ENCODE measurements at places on chromosomes 6 and 20.

DNA sequence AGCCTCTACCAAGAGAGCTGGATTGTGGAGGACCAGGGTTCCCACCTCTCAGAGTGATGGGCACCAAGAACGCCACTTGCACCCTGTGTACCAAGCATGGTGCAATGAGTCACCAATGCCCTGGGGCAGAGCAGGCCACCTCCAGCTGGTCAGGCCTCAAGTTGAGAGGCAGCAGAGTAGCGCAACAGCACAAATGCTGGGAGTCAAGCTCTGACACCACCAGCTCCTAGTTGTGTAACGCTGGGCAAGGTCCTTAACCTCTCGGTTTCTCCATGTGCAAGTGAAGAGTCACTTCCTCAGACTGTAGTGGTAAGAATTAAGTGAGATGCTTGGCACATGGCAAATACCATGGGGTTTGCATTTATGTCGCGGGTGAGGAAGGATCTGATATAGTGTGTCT is 25.6 kb downstream of the GFOD1 start:
- no peak for DNase-seq

DNA sequence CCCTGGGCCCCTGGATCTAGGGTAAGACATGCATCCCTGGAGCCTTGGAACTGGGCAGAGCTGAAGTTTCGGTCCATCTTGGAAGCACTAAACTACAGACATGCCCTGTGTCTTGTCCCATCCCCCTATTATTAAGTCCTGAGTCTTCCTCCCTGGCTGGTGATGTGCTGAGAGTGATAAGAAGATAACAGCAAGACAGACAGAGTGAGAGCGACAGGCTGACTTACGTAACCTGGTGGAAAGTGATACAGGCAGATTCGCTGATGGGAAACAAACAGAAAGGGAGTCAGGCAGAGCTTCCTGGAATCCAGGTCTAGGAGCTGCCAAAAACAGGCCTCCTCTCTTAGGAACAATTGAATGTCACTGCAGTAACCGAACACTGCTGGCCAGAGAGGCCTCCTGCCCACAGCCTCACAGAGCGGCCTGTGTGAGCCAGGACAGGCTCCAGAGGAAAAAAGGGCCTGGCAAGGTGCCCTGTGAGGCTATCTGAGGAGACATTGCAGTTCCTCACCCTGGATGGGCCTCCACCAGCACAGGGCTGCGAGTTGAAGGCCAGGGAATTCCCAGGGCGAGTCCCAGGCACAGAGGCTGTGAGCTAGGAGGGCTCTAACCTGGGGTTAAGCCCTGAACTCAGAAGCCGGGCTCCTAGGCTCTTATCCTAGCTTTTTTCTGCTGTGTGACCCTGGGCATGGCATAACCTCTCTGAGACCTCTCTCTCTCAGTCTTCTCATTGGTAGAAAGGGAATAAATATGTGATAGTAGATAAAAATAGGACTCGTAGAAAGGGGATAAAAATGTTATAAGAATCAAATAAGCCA is 34.2 kb upstream of the B4GALT5 start:
- DNase-seq, result no peak

DNA sequence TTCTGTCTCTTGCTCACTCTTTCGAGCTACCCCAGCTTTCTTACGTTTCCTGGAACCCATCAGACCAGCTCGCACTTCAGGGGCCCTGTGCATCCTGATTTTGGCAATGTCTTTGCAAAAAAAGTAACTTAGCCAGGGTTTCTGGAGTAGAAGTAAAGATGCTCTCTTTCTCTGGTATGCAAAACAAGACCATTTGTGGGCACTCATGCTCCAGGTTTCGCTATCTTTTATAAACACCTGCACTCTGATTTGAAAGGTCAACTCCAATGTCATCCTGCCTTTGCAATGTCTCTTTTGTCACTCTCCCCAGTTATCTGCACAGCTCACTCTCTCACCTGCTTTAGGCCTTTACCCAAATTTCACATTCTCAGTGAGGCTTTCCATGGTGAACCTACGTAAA is 869.1 kb downstream of the QKI start:
- DNase-seq, result no peak

DNA sequence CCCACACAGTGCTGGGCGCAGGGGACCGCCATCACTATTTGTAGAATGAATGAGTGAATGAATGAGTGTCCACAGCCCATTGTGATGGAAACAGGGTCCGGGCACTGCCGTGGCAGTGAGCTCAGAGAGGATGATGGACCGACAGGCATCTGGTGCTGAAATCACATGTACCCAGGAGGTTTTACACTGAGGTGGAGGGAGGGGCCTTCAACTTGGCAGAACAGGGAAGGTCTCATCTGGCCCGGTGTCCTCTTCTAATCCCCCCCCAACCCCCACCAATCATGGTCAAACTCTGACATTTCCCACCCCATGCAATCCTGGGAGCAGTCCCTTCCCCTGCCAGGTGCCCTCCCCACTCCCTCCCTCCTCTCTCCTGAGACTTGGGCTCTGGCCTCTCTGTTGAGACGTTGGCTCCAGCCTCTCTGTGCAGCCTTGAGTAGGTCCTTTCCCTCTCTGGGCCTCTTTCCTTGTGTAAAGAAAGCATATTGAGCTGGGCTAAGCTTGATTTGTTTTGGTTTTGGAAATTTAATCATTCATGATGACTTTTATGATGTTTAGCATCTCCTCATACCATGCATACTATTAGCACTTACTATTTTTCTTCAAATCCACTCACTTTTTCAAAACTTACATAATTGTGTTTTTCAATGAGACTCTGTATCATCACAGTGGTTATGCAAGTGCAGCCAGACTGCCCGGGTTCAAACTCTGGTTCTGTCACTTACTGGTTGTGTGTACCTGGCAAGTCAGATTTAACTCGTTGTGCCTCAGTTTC is 10.8 kb downstream of the KIAA1755 start:
- no peak for DNase-seq

DNA sequence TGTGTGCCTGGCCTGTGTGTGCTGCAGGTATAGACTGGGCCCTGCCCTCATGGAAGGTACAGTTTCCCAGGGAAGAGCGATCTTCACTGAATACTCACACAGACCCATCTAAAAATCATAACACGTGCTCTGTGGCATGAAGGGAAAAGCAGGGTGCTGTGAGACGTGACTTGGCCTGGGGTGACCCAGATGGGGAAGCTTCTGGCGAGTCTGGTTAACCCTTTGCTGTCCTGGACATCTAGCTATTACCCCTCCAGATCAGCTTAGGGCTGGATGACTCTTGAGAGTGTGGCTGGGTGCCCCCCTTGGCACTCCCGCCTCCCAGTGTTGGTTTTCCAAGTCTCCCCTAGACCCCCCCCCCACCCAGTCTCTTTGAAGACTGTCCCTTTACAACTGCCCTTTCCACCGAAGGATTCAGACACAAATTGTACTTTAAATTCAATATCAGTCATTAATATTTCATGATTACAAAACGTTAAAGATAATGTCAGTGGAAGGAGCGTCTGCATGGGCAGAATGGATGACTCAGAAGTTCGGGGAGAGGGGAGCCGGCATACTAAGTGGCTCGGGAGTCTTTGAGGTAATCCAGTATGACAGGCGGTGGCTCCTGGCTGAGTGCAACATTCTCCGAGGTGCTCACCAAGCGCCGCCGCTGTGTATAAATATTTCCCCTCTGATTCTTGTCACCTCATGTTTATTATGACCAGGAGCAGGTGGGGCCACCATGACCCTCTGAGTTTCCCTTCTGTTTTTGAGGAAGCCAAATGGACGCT is 77.3 kb downstream of the CD40 start:
- DNase-seq, result no peak

- no peak for DNase-seq
Measured at GRCh38 chr6:10362300-10362699, 52.6 kb downstream of the TFAP2A start.

DNA sequence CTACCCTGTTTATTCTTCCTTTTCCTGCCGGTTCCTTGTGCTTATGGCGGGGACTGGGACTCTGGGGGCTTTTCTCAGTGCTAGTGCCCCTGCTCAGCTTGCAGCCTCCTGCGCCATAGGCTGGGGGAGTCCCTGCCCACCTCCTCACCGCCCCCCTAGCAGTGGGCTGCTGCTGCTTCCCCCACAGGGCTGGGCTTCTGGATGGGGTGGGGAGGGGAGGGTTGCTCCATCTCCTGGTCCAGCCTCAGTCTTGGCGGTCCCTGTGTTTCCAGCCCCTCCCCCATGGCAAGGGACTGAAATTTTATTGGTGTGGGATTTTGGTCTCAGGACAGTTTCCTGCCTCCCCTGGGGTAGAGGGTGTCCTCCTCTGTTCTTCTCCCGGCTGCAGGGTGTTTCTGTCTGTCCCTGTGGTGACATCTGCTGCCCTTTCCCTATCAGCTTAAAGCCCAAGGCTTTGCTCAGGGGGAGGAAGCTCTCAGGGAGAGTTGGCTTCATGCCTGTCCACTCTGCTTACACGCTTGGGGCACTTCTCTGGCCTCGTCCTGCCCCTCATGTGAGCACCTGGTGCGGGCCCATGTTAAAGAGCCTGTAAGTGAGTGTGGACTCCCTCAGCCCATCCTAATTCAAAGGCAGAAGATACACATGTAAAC is 100.6 kb downstream of the HIVEP1 start:
- DNase-seq, result no peak

DNA sequence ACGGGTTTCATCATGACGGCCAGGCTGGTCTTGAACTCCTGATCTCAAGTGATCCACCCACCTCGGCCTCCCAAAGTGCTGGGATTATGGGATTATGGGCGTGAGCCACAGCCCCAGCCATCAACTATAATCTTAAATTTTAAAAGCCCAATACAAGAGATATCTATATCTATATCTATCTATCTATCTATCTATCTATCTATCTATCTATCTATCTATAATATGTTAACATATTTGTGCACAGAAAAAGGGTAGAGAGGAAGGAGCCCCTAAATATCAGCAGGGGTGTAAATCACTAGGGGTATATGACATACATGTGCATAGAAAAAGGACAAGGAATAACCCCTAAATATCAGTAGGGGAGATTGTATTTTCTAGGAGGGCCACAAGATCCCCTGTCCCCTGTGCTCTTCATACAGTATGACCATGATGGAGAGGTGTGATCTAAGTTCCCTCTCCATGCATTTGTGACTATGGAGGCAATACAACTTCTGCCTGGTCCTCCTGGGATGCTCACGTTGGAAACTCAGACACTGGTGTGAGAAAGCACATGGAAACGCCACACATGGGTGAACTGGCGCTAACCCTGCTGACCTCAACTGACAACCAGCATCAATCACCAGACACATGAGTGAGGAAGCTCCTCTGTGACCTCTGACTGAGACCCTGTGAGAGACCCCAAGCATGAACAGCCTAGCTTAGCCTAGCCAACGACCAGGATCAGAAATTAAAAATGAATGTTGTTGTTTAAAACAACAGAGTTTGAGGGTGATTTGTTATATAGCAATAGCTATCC is 1.2 kb upstream of the SPATS1 start:
- no peak for DNase-seq

DNA sequence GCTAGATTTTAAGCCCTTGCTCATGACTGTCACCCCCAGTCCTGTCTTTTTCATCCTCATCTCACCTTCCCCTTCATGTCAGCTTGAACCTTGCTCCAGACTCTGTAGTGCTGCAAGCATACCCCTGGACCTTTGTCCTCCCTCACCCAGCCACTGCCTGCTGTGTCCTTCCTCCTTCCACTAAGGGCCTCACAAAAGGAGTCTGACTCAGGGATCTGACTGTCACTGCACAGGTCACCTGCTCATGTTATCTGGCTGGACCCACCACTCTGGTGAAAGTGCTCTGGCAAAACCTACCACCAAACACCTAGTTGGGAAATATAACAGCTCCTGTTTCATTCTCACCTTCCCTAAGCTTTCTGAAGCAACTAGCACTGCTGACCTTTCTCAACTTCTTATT is 151.4 kb downstream of the INSM1 start:
- no peak for DNase-seq

DNA sequence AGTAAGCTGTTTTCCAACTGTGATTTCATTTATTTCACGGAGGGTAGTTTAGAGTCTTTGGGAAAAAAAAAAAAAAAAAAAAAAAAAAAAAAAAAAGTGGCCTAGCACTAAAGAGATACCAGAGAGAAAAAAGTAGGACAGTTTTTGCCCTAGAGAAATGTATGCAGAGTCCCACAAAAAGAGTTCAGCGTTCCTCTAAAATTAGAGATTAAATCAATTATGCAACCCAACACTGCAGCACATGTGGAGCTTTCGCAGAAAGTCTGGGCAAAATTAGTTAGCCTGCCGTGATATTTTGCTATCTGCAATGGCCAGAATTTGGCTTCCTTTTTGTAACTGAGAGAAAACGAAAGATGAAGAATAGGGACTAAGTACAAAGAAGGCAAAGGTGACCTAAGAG is 309.8 kb downstream of the PKHD1 start:
- no peak for DNase-seq

DNA sequence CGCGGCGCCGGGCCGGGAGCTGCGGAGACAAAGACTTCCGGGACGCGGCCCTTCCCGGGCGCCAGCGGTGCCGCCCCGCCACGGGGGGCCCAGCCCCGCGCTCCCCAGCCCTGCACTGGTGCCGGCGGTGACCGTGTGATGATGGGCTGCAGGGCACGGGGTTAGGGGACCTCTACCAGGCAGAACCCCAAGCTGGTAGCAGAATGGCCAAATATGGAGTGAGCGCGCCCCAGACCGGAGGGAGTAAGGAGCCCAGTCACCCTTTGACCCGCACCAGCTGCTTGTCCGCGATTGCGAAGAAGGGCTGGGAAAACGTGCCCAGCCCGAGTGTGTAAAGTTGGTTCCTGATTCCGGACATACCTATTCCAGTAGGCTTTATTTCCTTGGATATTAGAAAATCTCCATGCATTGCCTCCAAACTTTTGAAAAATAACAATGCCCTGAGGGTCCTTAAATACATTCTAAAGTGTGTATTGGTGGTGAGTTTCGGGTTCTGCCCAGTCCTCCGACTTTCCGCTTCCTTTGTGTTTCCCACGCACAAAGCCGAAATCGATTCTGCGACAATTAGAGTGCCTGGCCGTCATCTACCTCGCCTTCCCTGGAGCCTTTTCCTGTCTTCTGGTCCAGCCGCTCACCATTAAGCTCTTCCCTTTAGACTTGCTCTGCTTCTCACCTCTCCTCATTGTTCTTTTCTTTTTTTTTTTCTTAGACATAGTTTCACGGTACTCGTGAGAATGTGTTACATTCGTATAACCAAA is 1.1 kb downstream of the ABRACL start:
- no peak for DNase-seq

- DNase-seq, result no peak
Measured at GRCh38 chr6:25441663-25442270, 162.6 kb downstream of the CARMIL1 start.

GRCh38 chr6:6810727-6811126 is 222.2 kb downstream of the LY86 start:
- no peak for DNase-seq

GRCh38 chr6:5115168-5115567 is 30.0 kb downstream of the PPP1R3G start:
- no peak for DNase-seq

GRCh38 chr20:25361287-25361683 is 29.4 kb downstream of the ABHD12 start:
- no peak for DNase-seq

All from esophagus squamous epithelium (tissue), 5 donors.